ENCODE measurements at places on chromosomes 7 and 10.

- DNase-seq, result peak; percentile 68
- no peaks in the 10 kb centered on the region for H3K27me3 ChIP-seq
- H3K36me3 ChIP-seq, result peaks cover 3% of the 10 kb centered on the region
- H3K27ac ChIP-seq, result peak overlapping the region; percentile 99
- peaks cover 4% of the 10 kb centered on the region for H3K4me1 ChIP-seq
- peak overlapping the region; percentile 87 for H3K4me3 ChIP-seq
These were observed 733 bp upstream of the ARL5B start for GRCh38 chr10:18658271-18659124.

GRCh38 chr7:72078856-72079255 lies 333.3 kb downstream of the CALN1 start:
- H3K4me3 ChIP-seq, result no peak overlapping the region
- H3K4me1 ChIP-seq, result no peaks in the 10 kb centered on the region
- H3K36me3 ChIP-seq, result no peaks in the 10 kb centered on the region
- no peak for DNase-seq
- H3K27me3 ChIP-seq, result no peaks in the 10 kb centered on the region
- no peak overlapping the region for H3K27ac ChIP-seq

DNA sequence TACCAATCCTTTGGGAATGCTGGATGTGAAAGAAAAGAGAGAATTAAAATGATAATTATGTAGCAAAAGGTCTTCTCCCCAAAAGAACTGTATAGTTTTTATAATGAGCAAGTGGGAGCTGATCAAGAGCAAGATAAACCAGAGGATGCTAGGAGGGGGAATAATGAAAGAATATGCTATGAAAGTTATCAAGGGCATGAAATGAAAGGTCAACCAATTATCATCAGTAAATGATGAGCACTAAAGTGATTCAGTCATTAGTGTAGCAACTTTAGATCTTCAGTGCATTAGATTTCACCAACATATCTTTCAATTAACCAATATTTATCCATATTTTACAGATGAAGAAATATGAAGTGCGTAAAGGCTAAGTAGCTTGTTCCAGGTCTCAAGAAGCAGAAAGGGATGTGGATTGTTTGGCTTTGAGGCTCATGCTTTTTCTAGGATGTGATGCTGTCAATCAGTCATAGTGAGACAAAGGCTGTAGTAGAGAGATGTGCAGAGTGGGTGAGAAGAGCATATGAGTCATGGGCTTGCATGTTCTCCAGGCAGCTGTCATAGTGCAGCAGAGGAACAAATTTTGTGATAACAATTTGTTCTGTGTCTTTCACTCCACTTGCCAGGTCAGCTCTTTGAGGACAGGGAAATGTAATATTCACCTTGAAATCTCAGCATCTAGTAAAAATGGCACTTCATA lies 5.7 kb upstream of the OR2F2 start:
- no peaks in the 10 kb centered on the region for H3K27me3 ChIP-seq
- H3K27ac ChIP-seq, result no peak overlapping the region
- H3K4me3 ChIP-seq, result no peak overlapping the region
- H3K4me1 ChIP-seq, result no peaks in the 10 kb centered on the region
- no peaks in the 10 kb centered on the region for H3K36me3 ChIP-seq

- no peak overlapping the region for H3K4me3 ChIP-seq
- H3K27me3 ChIP-seq, result no peaks in the 10 kb centered on the region
- DNase-seq, result no peak
- H3K27ac ChIP-seq, result no peak overlapping the region
- H3K4me1 ChIP-seq, result peaks cover 2% of the 10 kb centered on the region
These were observed 364.1 kb downstream of the TNS3 start for GRCh38 chr7:47217570-47218360.

- H3K4me1 ChIP-seq, result no peaks in the 10 kb centered on the region
- no peak overlapping the region for H3K4me3 ChIP-seq
- H3K27ac ChIP-seq, result no peak overlapping the region
- no peak for DNase-seq
- no peaks in the 10 kb centered on the region for H3K36me3 ChIP-seq
These were observed 57.1 kb downstream of the RELN start for GRCh38 chr7:103932389-103932788.

GRCh38 chr7:70237831-70238575 lies 639.7 kb downstream of the AUTS2 start:
- H3K4me1 ChIP-seq, result peaks cover 8% of the 10 kb centered on the region
- H3K4me3 ChIP-seq, result no peak overlapping the region
- no peaks in the 10 kb centered on the region for H3K27me3 ChIP-seq

- DNase-seq, result no peak
- no peak overlapping the region for H3K27ac ChIP-seq
- H3K36me3 ChIP-seq, result peaks cover 8% of the 10 kb centered on the region
- no peaks in the 10 kb centered on the region for H3K27me3 ChIP-seq
- no peaks in the 10 kb centered on the region for H3K4me1 ChIP-seq
These were observed 33.6 kb downstream of the BUB3 start for GRCh38 chr10:123187781-123188180.

DNA sequence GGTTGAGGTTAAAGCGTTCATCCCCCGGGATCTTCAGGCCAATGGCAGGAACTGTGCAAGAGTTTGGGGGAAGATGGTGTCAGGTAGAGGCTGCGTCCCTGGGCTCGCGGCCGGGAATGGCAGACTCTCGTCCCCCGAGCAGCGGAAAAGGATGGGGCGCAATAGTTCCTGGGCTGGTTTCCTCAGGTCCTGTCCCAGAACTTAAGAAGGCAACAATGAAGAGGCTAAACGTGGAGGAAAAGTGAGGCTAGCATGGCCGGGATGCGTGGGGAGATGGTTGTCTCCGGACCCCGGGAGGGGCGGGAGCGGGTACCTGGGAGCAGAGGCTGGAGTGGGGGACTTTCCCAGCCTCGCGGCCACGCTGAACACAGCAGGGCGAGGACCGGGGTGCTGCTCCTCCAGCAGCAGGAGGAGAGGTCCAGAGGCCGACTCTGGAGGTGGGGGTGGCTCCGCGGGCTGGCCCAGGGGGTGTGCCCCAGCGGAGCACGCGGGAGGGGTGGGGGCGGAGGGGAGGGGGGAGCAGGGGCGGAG lies 882 bp downstream of the IRF5 start:
- peaks cover 65% of the 10 kb centered on the region for H3K27me3 ChIP-seq
- H3K4me3 ChIP-seq, result peak overlapping the region; percentile 41
- H3K27ac ChIP-seq, result no peak overlapping the region

- peak; percentile 62 for DNase-seq
- H3K27me3 ChIP-seq, result no peaks in the 10 kb centered on the region
- peak overlapping the region; percentile 86 for H3K27ac ChIP-seq
These were observed 81.8 kb downstream of the SEMA3A start for GRCh38 chr7:84112771-84113170.

DNA sequence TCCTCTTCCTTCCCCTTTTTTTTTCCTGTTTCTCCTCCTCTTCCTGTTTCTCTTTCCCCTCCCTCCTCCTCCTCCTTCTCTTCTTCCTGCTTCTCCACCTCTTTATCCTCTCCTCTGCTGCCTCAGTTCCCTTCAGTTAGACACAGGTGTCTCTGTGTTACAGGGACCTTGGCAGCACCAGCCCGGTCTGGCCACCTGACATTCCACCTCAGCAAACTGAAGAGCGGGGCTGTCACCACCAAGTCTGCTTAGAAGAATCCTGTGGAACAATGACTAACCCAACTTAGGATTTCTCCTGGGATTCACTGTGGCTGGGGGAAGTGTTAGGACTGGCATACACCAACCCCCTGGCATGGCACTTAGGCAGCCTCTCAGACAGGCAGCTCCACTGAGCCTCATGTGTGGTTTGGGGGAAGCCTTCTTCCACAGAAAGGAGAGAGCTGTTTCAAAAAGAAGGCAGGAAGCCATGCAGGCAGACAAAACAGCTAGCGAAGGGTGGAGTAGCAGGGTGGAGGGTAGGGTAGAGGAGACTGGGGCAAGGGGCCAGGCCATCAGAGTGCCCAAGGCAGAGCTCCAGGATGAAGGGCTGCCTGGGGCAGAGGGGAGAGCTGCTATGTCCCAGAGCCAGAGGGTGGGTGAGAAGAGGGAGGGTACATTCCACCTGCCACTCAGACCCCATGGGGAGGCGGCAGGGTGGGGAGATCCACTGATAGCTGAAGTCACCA lies 13.2 kb upstream of the GDF10 start:
- no peak for DNase-seq
- H3K4me3 ChIP-seq, result no peak overlapping the region
- H3K27ac ChIP-seq, result no peak overlapping the region
- peaks cover 18% of the 10 kb centered on the region for H3K27me3 ChIP-seq

GRCh38 chr7:94906065-94906851 lies 1.1 kb upstream of the PPP1R9A start:
- H3K4me3 ChIP-seq, result no peak overlapping the region
- H3K27ac ChIP-seq, result peak overlapping the region; percentile 43
- H3K27me3 ChIP-seq, result no peaks in the 10 kb centered on the region

DNA sequence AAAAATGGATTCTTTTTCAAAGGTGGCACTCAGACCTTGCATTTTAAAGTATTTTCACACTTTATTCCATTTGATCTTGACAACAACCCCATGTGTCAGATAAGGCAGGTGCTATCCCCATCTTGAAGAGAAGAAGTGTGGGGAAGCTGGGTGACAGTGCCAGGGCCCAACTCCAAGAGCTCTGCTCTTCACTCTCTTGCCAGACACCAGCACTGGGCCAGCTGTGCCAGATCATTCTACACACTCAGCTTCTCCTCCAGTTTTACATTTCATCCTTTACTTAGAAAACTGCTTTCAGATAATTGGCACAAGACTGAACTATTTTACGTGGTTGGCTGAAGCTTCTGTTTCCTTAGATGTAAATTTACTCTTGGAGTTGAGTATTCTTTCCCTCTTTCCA lies 64.4 kb downstream of the ENO4 start:
- H3K36me3 ChIP-seq, result no peaks in the 10 kb centered on the region
- no peaks in the 10 kb centered on the region for H3K27me3 ChIP-seq

DNA sequence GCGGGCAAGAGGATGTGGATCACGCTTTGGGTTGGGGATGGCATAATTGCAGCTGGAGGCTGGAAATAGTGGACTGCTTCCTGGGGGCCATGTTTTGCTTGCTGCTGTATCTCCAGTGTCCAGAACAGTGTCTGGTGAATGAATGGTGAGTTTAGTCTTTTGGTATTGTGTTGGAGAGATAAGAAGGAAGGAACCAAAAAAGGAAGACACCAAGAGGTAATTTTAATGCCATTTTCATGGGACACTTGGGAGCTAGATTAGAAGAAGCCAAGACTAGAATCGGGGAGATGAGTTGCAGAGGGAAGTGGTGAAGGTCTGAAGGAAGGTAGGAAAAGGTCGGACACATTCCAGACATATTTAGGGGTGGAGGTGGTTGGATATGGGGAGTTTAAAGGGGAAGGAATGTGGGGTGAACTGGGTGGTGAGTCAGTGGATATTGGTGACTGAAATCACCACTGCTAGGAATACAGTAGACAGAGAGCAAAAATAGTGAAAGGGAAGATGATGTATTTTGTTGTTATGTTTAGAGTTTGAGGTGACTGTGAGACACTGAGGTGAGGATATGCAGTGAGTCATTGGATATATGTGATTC lies 76.7 kb downstream of the CCNY start:
- H3K27ac ChIP-seq, result no peak overlapping the region
- DNase-seq, result no peak
- peaks cover 61% of the 10 kb centered on the region for H3K4me1 ChIP-seq
- no peaks in the 10 kb centered on the region for H3K36me3 ChIP-seq
- H3K27me3 ChIP-seq, result no peaks in the 10 kb centered on the region

GRCh38 chr10:44004913-44005787 lies 356.5 kb upstream of the ZNF32 start:
- H3K36me3 ChIP-seq, result no peaks in the 10 kb centered on the region
- no peak overlapping the region for H3K4me3 ChIP-seq
- DNase-seq, result no peak
- peaks cover 22% of the 10 kb centered on the region for H3K4me1 ChIP-seq
- H3K27ac ChIP-seq, result no peak overlapping the region

DNA sequence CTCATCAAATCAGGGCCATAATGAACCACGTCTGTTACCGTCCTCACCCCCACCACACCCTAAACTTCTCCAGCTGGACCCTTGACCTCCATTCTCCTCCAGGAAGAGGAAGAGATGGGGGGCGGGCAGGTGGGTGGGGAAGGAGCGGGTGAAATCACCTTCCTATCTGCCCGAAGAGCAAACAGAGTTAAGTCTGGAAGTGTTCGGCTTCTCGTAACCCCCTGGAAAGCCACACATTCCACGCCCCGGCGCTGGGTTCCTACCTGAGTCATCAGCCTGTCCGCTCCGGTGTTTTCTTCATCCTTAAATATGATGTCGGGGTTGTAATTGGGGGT lies 736 bp downstream of the SHH start:
- no peak for DNase-seq
- H3K36me3 ChIP-seq, result no peaks in the 10 kb centered on the region
- peaks cover 13% of the 10 kb centered on the region for H3K4me1 ChIP-seq
- no peak overlapping the region for H3K4me3 ChIP-seq
- H3K27ac ChIP-seq, result no peak overlapping the region

DNA sequence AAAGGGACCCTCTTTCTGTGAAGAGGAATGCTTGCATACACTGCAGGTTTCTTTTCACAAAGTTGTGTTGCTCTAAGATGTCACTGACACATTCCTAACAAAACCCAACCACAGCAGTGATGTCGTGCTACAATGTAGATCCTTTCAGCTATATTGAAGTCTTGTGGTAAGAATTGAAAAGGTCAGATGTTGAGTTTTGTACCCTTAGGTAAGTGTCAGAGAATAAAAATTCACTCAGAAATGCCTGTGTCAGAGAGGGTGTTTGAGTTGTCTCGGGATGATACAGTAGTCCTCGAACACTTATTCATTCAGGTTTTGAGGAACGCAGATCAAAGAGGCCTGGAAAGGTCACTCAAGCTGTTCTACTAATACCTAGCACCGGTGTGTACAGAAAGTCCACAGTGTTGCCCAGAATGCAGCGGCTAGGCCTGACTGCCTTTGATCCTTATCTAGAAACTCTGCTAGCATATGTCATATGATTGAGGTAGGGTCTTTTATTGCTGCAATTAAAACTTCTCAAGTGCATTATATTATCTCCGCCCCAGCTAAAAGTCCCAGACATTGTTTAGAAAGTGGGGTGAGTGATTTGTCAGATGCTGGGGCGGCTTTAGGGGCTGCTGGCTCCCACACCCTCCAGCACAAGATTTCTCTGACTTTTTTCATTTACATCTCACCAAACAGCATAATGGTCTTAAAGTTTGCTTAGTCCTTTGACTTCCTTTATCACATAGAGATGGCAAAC lies 26.0 kb downstream of the RNF32 start:
- no peak for DNase-seq
- no peaks in the 10 kb centered on the region for H3K4me1 ChIP-seq
- H3K27ac ChIP-seq, result no peak overlapping the region
- no peak overlapping the region for H3K4me3 ChIP-seq
- no peaks in the 10 kb centered on the region for H3K27me3 ChIP-seq
- peaks cover 8% of the 10 kb centered on the region for H3K36me3 ChIP-seq

- no peak for DNase-seq
- H3K4me3 ChIP-seq, result no peak overlapping the region
- H3K27me3 ChIP-seq, result no peaks in the 10 kb centered on the region
- no peak overlapping the region for H3K27ac ChIP-seq
- H3K4me1 ChIP-seq, result no peaks in the 10 kb centered on the region
These were observed 29.4 kb downstream of the PHTF2 start for GRCh38 chr7:77827999-77828398.

- no peaks in the 10 kb centered on the region for H3K27me3 ChIP-seq
- no peak for DNase-seq
- no peaks in the 10 kb centered on the region for H3K4me1 ChIP-seq
- H3K36me3 ChIP-seq, result no peaks in the 10 kb centered on the region
- no peak overlapping the region for H3K4me3 ChIP-seq
- no peak overlapping the region for H3K27ac ChIP-seq
These were observed 34.1 kb upstream of the CAPZA2 start for GRCh38 chr7:116828281-116828680.
